NCI-H446 treated with DMSO at 0.1 percent for 48 hours (cell line): ENCODE measurements at places on chromosomes 7 and 10.

- DNase-seq = no peak
Observed at GRCh38 chr7:22635349-22635748, 91.7 kb upstream of the IL6 start.

GRCh38 chr10:70575874-70576802, 26.4 kb downstream of the PRF1 start:
- DNase-seq = no peak

GRCh38 chr7:47253650-47254080, 328.2 kb downstream of the TNS3 start:
- no peak for DNase-seq

- no peak for DNase-seq
Observed at GRCh38 chr10:51422311-51423120, 276.9 kb downstream of the CSTF2T start.
